ENCODE measurements at places on chromosomes 5 and 9.

- no peak for DNase-seq
Observed at GRCh38 chr5:136206361-136206760, 13.4 kb upstream of the SMIM32 start.

GRCh38 chr5:127699416-127699815 is 3.8 kb upstream of the CCDC192 start:
- no peak for DNase-seq

DNA sequence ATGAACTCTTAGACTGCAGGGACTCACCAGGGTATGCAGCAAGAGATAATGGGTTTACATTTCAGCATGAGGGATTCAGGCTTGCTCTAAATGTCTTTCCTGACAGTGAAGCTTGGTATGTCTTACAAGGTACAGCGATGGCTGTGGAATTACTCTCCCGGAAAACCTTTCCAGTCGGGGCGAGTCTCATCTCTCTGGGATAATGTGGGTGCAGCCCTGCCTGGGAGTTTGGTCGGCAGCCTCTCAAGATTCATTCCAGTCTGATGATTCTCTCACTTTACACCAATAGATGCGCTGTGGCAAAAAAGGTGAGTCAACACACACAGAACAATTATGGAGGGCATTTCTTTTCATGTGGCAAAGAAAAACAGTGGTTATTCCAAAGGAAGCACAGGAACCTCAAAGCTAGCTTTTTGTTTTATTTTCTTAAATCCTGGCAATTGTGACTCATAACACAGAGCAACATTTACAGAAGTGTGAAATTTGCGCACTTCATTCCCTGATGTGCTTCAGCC is 190.3 kb downstream of the DCP2 start:
- DNase-seq: no peak

DNA sequence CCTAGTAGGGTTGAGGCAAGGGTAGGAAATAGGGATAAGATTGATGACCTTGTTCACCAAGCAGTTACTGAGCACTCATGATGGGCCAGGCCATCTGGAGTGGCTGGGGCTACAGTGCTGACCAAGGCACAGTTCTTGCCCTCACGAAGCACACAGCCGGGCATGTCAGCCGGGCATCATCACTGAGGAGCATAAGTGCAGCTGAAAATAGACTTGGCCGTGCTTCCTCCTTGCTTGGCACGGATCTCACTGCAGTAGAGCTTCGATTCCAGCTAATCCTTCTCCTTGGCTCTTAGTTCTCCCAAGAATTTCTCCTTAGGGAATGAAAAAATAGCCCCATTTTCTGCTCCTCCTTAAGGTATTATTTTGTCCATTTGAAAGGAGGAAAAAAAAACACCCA is 116.6 kb downstream of the NMUR2 start:
- no peak for DNase-seq

DNA sequence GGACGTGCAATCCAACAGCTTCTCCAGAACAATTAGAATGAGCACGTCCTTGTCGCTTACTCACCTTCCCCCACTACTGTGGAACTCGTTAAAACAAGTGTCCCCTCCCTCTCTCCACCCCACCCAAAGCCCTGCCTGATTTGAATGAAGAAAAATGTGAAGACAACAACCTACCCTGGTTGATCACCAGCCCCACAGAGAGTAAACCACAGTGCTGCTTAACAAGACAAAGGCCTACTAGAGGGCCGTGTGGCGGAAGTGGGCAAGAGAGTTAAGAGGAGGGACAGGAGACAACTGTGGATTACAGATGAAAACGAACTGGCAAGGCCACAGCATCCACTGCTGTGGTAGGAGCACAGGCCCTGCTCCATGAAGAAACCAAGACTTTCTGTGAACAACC is 51.1 kb downstream of the CDK5RAP2 start:
- no peak for DNase-seq

- DNase-seq: no peak
Observed at GRCh38 chr5:110115503-110115902, 425.8 kb downstream of the MAN2A1 start.

Measured in NCI-H2029 treated with DMSO at 0.1 percent for 48 hours (cell line).